Hepatocyte (in vitro differentiated cells): ENCODE measurements at places on chromosomes 4 and X.

DNA sequence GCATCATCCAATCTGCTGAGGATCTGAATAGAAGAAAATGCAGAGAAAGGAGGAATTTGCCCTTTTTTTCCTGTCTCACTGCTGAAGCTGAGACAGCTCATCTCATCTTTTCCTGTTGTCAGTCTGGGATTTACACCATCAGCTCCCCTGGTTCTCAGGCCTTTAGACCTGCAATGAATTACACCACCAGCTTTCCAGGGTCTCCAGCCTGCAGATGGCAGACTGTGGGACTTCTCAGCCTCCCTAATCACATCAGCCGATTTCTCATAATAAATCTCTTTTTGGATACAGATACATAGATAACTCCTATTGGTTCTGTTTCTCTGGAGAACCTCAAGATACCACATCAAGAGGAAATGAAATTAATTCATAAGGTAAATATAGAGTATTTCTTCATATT is 134.6 kb upstream of the MAB21L2 start:
- no peak for DNase-seq

DNA sequence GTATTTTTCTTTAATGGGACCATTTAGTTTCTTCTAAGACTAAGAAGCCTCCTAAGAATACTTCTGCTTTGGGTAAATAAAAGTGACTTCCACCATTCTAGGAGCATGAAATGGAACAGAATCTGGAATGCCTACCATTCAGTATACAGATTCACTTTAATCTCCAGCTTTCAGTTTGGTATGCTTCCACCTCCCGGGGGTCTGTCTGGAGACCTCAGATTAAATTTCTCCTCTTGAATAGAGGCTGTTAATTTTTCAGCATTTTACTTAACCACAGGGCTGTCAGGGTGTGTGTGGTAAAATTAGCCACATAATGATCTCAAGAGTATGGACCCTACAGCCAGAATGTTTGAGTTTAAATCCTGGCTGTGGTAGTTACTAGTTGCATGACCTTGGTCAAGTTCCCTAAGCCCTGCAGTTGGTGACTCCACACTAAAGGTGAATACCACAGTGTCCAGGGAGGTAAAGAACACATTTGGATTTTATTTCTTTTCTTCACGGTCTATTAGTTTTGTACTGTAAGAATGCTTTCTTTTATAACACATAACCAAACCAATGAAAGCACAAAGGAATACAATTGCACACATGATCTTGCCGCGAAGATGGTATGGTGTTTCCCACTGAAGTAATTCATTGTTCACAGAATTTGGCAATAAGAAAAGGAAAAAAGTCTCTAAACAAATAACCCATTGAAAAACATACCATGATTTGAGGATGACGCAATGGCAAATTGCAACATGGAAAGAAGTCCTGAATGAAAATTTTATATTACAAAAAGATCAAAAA is 37.3 kb upstream of the TRIM2 start:
- no peak for DNase-seq

DNA sequence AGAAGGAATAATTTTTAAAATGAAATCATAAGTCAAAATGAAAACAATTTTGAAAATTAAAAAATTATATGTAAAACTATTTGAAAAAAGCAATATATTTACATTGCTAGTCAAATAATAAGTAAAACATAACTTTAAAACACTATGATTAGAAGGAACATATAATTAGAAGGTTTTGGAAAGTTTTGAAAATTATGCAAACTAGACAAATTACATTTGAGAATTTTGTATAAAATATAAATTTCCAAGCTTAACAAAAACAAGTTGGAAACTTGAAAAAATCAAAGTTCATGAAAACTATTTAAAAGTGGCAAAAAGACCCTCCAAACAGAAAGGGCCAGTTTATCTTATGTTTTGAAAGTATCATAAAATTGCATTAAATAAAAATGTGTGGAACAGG is 67.6 kb upstream of the TLL1 start:
- DNase-seq = no peak

DNA sequence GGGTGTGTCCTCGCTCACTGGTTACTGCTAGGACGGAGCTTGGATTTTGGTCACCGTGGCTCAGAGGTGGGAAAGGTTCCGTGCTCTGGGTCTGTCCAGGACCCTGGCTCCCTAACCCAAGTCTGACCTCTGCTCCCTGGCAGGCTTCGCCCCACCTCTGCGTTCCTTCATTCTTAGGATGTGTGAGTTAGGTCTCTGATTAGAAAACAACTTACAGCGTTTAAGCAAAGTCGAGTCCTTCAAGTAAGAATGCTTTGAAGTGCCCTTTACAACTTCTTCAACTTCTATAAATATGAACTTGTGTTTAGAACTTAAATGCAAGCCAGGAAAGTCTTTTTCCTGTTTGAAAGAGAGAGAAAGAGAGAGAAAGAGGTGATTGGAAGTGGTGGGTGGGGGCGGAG is 891 bp downstream of the TLR2 start:
- no peak for DNase-seq

- DNase-seq = no peak
Measured at GRCh38 chr4:122542411-122543236, 78.2 kb downstream of the IL21 start.

DNA sequence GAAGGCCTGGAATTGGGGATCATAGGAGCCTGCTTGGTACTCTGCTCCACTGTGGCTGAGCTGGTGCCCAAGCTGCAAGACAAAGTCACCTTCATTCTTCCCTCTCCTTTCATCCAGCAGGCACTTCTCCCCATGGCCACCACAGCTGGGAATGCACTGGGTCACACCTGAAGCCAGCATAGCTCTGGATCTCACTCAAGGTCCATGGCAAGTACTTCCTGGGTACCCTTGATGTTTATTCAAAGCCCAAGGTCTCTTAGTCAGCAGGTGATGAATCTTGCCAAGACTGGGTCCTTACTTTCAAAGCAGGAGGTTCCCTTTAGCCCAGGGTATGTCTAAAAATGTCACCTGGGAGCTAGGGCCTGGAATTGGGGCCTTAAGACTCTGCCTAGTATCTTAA is 4.9 kb upstream of the SLC4A4 start:
- DNase-seq = no peak

GRCh38 chr4:76657443-76657842 is 222.4 kb downstream of the SHROOM3 start:
- DNase-seq = no peak

DNA sequence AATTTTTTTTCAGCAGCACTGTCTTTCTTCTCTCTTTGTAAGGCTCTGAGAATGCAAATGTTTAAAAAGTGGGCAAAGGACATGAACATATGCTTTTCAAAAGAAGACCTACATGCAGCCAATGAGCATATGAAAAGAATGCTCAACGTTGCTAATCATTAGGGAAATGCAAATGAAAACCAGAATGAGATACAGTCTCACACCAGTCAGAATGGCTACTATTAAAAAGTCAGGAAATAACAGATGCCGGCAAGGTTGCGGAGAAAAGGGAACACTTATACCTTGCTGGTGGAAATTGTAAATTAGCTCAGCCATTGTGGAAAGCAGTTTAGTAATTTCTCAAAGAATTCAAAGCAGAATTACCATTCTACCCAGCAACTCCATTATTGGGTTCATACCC is 51.6 kb downstream of the BMP15 start:
- no peak for DNase-seq

DNA sequence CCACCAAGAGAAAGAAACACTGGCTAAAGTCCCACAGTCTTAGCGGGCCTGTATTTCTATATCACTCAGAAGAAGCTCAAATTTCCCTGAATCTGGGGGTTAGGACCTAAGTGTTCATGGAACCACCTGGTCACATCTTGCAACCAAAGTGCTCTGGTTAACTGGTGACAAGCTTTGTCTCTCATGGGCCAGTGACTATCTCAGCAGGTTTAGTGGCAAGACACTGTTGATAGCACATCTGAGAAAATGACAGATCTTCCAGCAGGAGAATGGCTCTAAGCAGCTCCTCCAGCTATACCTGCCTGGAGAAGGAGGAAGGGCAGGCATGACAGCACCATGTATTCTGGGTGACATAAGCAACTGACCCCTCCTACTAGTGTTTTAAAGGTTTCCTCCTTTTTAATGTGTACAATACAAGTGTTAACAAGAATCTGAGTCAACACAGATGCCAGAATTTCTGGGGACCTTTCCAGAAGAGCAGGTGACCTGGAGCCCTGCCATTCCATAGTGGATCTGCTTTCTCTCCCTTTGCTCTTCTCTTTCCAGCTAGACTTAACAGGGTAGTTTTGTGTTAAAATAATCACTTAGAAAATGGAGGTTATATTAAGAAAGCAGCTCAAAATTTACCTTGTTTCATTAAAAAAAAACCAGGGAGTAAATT is 17.3 kb upstream of the QRFPR start:
- no peak for DNase-seq

DNA sequence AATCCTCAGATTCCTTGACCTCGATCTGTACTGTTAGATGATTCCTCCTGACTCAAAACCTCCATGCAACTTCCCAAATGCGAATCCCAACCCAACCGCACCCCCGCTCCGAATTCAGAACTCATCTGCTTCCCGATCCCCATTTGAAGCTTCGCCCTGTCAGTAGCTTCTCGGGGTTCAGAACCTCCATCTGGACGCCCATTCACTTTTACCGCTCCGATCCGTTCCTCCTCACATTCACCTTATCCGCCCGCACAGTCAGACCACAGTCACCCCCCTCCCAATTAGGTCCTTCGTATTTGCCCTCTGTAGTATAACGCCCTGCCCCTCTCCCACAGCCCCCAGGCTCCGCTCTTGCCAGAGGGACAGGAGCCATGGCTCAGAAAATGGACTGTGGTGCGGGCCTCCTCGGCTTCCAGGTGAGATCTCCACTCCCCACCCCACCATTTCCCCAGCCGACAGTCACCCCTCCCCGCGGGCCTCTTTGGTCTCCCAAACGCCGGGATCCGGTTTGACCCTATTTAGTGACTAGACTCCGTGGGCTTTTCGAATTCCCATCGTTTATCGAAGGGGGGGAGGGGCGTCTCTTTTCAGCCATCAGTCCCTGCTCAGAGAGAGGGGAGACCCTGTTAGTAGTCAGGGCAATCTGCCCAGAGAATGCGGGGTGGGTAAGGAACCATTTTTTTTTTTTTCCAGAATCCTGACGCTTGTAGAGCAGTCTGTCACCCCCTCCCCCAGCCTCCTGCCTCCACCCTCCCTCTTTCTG is 691 bp downstream of the MAGED1 start:
- peak; percentile 60 for DNase-seq

- DNase-seq = no peak
Measured at GRCh38 chr4:61727286-61727685, 527.2 kb downstream of the ADGRL3 start.

GRCh38 chr4:75904076-75904475 is 1.8 kb upstream of the PPEF2 start:
- DNase-seq = no peak

GRCh38 chr4:88976775-88977035 is 80.3 kb downstream of the FAM13A start:
- DNase-seq = no peak

GRCh38 chr4:149784018-149784417 is 31.6 kb downstream of the IQCM start:
- no peak for DNase-seq

DNA sequence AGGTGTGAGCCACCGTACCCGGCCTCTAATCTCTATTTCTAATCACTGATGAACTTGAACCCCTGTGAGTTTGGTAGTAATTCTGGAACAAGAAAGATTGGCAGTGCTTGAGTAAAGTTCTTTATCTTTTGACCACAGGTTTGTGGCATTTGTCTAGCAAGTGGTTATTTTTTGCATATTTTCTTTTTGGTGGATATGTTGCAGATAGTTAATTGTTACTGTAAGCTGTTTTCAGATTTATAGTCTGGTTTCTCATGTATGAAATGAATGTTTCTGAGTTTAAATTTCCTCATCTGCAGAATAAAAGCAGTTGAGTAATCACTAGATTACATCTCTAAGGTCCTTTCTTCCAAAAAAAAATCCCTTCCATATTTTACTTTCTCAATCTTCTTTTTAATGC is 105.2 kb downstream of the GASK1B start:
- DNase-seq = no peak

GRCh38 chr4:104424989-104425388 is 69.7 kb downstream of the CXXC4 start:
- DNase-seq = no peak

GRCh38 chrX:37871626-37872302 is 24.4 kb upstream of the DYNLT3 start:
- peak; percentile 30 for DNase-seq

- DNase-seq = no peak
Measured at GRCh38 chrX:139640259-139640658, 67.7 kb downstream of the MCF2 start.

GRCh38 chr4:61553557-61554125 is 353.5 kb downstream of the ADGRL3 start:
- no peak for DNase-seq

GRCh38 chr4:64857198-64857597 is 447.9 kb upstream of the TECRL start:
- no peak for DNase-seq

GRCh38 chrX:44906041-44906440 is 33.1 kb downstream of the KDM6A start:
- no peak for DNase-seq

DNA sequence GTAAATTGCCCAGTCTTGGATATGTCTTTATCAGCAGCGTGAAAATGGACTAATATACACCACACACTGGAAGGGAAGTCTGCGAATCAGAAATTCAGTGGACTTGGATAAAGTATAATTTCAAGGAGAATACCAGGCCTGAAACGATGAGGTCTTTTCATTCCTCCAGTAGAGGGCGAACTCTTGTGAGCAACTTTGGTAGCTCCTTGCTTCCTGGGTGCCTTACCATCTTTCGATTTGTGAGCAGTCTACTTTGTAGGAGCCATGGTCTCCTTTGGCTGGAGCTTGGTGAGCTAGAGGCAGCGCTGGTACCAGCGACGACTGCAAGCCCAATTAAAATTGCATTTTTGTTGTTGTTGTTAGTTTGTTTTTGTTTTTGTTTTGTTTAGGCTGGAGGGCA is 791.9 kb downstream of the FAT4 start:
- DNase-seq = no peak

- DNase-seq = peak; percentile 28
Measured at GRCh38 chr4:108118505-108118904, 50.2 kb downstream of the LEF1 start.

DNA sequence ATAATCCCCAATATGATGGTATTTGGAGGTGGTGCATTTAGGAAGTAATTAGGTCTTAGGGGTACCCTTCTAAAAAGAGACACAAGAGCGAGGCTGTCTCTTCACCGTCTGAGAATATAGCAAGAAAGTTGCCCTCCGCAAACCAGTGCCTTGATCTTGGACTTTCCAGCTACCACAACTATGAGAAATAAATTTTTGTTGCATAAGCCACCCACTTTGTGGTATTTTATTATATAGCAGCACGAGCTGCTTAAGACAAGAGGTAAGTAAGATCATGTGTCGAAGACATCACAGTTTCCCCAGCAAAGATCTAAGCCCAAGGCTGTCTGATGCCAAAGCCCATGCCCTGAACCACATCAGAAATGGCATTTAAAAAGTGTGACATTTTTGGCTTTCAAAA is 9.6 kb upstream of the EXOSC9 start:
- DNase-seq = no peak

DNA sequence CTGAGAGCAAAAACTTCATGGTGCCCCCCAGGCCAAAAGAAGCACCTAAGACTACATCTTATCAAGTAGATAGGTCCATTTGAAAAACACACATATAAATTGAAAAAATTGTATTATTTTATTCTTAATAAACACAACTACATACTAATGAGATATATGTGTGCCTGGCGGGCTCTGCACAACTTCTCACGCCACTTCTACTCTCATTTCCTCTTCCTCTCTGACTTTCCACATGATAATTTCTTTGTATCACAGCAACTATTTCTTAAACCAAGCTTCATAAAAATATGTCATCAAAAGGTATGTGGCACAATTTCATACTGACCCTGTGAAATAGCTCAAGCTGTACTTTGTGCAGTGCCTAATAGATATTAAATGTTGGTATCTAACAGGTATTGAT is 10.7 kb upstream of the NPY2R start:
- DNase-seq = no peak

- no peak for DNase-seq
Measured at GRCh38 chrX:26373829-26374228, 157.9 kb downstream of the MAGEB5 start.
